NCI-H446 treated with DMSO at 0.1 percent for 48 hours (cell line): ENCODE measurements at places on chromosomes 2 and 18.

DNA sequence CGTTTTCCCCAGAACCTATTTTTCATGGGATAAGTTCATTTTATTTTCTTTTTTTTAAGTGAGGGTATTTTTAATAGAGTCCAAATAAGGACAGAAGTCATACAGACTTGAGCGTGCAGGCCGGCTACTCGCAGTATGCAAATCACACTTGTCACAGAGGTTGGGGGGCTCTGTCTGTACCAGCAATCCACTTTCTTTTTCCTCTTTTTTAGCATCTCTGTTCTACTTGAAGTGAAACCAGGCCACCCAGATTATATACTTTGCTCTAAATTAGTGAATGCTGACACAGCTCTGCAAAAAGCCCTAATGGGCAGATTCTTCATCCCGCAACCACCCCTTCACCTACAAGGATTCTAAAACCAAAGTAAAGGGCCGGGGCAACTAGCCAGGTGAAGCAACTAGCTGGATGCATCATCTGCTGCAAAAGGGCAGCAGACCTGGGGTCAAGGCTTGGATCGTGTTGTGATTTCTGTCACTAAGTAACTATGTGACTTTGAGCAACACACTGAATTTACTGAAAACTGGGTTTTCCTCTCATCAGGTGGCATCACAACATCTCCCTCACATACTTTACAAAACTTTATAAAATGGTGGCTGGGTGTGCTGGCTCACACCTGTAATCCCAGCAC, 18.4 kb downstream of the KDSR start:
- no peak for DNase-seq

DNA sequence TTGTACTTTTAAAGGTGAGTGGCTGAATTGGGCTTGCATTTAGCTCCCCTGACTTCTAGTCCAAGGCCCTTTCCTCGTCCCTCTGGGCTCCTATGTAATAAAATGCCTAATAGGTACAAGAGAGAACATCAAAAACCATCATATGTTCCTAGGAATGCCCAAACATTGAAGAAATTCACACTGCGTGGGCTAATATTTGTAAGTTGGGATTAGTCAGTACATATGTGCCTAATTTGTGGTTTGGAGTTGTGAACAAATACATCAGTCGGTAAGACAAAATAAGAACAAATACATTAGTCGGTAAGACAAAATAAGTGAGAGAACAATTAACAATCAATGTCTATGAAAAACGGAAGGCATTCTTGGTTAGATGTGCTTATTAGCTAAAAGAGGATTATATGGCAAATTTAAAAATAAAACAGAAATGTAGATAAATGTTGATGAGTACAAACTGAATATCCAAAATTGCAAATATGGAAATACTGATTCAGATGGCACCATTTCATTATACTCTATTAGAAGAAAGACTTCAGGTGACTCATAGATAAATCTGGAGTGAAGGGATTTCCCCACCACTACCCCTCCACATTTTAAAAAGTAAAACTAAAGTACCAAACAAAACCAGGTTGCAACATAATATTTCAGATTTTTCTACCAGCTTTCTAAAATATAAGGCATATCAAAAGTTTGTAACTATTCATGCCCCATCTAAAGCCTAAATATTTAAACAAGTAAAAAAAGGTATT, 325.4 kb downstream of the ZEB2 start:
- no peak for DNase-seq

DNA sequence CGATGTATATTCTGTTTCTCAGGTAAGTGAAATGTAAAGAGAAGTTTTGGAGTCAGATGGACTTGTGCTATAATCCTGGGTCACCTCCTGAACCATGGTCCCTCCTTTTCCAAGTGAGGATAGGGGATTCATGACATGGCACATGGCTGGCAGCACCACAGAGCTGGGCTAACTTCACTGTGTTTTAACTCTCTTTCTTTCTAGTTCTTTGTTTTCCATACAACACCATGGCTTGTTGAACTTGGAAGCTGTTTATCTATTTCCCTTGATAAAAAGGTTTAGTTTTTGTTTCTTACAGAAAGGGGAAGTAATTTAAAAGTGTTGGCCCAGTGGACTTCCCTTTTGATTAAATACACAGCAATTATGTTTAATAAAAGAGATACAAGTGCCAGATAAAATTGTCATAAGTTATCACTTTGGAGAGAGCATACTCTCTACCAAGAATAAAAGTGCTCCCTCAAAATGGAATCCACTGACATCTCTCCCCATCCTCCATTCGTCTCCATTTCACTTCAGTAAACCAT, 90.4 kb downstream of the PLCL1 start:
- no peak for DNase-seq

GRCh38 chr2:96267159-96267971, 1.3 kb downstream of the CIAO1 start:
- DNase-seq: no peak

- no peak for DNase-seq
Observed at GRCh38 chr2:226079671-226080181, 680.2 kb downstream of the NYAP2 start.

DNA sequence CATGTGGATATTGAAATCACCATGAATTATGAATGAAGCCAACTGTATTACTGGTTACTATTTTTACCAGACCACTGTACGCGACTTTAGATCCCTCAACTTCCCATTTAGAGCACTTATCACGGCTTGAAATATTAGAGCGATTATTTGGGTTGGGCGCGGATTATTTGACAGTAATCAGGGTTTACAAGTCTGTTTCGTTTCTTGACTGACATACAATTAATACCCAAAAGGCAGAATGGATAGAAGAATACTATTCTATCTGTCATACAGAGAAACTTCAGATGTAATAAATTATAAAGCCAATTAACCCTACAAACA, 496 bp upstream of the NAPG start:
- no peak for DNase-seq

GRCh38 chr2:165044505-165045303, 89.4 kb upstream of the SLC38A11 start:
- no peak for DNase-seq

- DNase-seq: no peak
Observed at GRCh38 chr2:7632420-7632819, 715.2 kb downstream of the RNF144A start.

DNA sequence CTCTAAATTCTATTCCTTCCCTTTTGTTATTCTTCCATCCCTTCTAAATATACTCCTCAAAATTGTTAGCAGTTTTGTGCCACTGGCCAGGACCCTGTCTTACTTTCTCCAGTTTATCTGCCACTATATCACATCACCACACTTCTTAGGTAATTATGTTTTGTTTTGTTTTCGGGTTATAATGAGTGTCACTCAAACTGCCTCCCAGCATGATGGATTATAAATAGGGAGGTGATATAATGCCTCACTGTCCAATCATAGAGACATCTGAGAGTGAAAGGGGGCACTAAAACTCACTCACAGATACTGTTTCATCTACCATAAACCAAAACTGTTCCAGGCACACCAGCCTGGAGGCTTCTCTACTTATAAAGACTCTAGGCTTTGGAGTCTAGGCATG, 3.5 kb downstream of the RSAD2 start:
- no peak for DNase-seq

DNA sequence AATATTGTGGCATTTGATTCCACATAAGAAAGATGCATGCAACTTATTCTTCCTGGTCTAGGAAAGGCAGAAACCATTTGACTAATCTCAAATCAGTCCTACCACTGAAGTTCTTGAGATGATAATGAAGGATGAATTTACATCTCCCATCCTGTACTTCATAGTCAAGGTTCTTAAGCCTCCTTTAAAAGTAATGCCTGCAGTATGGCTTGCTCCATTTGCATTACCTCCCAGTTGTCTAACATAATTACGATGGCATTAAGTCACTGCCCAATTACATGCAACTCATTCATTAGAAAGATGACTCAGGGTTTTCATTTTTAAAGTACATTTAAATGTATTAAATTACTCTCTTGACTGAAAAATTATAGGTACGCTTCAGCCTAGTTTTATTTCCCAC, 32.2 kb downstream of the THADA start:
- no peak for DNase-seq

DNA sequence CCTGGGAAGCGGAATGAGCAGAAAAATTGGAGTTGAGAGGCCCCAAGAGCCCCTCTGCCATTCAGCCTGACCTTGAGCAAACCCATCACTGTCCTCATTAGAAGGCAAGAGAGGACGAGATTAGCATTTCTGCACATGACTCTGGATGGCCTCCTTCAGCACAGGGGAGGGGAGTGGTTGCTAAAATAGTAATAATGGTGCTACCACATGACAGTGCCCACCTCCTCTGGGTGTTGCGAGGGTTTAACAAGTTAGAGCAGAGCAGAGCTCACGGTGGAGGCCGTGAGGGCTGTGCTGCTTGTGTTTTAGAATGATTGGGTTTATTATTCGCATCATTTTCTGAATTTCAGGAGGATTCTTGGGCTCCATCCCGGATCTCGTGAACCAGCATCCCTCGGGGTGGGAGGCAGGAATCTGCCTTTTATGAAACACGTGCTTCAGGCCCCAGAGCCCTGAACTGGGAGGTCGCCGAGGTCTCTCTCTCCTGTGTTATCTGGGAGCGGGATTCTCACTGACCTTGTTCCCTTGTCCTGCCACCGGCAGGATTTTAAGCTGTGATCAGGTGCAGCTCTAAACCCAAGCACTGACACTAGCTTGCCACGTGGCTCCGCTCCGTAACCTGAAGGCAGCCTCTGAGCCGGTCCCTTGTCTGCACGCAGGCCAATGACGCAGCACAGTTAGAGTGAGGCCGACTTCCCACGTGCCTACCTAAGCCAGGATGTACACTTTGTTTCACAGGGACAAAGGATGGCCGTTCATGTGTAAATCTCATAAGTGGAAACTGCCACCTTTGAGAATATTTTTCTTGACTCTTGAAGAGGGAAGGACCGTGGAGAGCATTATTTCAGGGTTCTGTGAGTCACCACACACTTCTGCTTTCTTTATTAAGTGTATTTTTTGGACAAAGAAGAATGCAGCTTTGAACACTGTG, 142.3 kb downstream of the ACOXL start:
- DNase-seq: no peak

DNA sequence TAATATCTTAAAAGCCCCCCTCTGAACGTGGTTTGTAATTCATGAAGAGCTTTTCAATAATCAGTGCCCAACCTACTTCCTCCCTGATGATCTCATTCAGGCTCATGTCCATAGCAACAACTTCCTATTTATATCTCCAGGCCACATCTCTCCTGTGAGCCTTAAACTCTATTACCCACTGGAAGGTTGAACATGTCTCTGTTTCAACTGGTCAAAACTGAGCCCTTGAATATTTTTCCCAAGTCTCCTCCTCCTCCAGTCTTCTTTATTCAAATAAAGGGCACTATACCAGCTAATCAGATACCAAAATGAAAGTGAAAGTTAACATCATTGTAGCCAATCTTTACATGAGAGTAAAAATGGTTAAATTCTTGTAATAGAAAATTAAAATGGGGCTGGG, 63.7 kb upstream of the ITGA4 start:
- DNase-seq: no peak

DNA sequence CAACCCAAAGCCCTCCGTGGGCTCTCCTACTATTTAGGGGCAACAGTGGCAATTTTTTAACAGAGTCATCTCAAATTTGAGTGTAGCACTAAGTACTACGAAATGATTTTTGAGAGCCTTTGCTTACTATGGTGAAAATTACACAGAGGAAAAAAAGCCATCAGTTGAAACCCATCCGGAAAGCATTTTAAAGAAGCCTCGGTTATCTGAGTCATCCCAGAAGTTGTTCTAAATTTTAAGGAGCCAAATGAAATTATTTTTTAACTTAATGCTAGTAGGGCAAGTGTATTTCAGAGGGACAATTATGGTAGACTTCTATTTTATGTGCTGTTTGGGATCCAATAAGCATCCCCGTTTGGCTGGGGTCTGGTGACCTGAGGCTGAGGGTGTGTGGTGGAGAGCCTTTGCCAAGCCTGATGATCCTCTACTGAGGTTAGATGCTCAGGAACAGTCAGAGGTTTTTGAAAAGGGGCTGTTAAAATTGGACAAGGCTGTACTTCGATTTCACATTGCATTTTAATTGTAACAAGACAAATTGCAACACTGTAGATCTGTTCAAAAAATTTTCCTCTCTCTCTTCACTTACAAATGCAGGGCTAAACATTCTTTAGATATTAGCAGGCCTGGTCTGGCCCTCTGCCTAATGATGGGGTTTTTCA, 47.0 kb downstream of the RAPGEF4 start:
- DNase-seq: no peak

DNA sequence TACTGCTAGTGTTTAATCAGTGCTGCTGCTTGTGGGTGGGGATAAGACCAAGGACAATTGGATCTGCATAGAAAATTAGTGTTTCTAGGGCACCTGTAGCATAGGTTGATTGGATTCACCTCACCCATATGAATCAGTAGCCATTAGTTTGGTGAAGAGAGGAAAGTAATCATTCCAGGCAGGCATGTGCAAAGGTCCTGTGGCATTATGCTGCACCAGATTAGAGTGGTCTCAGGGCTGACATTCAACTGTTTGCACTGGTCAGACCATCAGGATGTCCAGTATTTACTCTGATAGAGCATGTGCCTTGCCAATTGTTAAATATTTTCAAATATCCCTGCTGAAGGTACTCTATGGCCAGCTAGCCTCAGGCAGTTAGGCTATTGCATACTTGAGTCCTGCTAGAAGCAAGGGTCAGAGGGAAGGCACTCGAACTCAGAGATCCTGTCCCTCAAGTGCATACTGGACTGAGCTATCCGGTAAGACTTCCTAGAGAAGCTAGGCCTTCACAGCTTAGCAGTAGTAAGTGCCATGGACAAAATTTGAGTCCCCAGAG, 64.7 kb downstream of the SKA1 start:
- DNase-seq: no peak

- DNase-seq: no peak
Observed at GRCh38 chr18:47919916-47920315, 10.5 kb downstream of the SMAD2 start.

DNA sequence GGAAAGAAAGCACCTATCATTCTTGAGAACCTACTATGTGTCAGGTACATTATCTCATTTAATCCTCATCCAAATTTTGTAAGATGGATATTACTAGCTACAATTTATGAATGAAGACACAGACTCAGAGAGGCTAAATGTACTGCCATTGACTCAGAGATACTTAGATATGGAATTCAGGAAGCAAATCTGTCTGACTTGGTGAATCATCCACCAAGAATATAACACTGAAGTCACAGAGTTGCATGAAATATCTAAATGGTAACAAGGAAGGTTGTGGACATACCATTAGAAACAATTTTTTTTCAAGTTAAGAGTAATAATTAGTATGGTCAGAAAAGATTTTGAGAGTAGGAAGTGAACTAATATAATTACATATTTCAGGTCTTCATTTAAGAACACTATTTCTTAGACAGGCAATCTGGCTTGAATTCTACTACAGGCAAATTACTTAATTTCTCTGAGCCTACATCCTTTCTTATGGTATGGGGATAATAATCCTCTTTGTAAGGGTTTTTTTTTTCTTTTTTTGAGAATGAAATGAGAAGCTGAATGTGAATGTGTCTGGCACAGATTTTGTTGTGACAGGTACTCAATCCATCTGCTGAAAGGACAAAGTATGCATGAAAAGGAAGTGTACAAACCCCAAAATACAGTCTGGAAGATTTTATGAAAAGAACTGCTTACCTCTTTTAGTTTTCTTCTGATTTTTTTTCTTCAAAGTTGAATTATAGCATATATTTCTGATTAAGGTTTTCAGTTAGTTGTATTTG, 14.8 kb upstream of the C2orf66 start:
- DNase-seq: no peak
